ENCODE measurements at places on chromosomes 4 and X.

GRCh38 chr4:121358473-121358872 lies 22.3 kb downstream of the QRFPR start:
- DNase-seq: no peak

DNA sequence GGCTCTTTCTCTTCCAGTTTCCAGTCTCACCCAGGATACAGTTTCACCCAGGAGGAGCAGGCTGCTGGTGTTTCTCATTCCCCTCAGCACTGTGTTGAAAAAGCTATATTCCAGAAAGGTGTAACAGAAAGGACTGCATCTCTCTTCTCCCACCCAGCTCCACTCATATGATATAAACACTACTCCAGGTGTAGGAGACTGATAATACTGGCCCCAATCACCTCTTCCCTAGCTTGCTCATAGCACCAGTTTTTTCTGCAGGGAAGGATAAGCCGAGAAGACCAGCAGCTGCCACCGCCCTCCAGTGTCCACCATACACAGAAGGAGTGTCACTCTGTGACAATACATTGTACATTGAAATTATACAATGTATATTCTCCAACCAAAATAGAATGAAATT lies 105.5 kb upstream of the STK26 start:
- DNase-seq: no peak

GRCh38 chr4:28250646-28251045 lies 1390.0 kb downstream of the STIM2 start:
- DNase-seq: no peak

DNA sequence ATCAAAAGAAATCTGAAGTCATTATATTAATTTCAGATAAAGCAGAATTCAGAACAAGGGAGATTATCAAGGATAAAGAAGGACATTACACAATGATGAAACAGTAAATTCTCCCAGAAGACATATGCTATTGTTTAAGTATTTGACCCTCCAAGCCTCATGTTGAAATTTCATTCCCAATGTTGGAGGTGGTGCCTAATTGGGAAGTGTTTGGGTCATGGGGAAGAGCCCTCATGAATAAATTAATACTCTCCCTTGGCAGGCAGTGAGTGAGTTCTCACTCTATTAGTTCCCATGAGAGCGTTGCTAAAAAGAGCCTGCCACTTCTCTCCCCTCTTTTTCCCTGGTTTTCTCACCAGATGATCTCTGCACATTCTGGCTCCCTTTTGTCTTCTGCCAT lies 249.9 kb upstream of the GRIA3 start:
- no peak for DNase-seq

DNA sequence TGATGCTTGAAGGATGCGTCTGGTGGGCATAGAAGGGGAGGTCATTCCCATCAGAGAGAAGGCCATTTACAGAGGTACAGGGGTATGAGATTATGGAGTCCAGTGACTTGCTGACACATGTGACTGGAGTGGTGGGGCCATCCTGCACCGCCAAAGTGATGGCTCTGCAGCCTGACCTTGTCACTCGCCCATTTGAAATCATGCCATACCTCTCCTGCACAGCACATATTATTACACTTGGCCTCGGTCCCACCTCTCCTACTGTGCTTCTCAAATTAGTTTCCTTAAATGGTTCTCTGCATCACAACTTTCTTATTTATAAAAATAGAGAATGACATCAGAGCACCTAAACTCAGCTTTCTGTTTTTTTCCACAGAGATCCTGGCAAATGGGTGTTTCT lies 60.7 kb upstream of the HAND2 start:
- DNase-seq: no peak

DNA sequence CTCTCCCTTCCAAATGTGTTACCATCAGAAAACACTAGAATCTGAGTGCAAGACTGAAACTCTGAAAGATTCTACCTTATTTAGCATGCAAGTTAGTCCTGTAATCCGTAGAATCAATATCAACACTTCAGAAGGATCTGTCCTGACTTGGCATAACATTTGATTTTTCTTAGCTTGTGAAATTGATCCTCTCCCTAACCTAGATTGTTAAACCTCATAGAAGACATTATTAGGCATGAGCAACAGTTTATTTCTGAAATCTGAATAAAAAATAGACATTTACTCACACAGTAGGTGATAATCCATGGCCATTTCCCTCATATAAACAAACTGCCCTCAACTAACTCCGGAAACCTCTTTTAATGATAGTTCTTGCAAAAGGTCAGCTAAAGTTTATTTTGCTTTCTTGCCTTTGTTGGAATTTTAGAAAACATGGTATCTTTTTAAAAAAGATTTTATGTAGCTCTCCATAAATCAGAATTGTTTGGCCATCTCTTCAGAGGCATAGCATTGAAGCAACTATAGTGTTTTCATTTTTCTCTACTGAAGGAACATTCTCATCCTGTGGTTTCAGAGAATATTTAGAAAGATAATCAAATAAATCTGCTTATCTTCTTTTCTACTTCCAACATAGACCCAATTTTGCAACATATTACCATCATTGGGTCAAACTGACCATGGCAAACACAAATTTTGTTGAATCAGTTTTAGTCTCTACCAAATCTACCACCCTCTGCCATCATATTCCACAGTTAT lies 38.5 kb upstream of the PDLIM5 start:
- DNase-seq: no peak

DNA sequence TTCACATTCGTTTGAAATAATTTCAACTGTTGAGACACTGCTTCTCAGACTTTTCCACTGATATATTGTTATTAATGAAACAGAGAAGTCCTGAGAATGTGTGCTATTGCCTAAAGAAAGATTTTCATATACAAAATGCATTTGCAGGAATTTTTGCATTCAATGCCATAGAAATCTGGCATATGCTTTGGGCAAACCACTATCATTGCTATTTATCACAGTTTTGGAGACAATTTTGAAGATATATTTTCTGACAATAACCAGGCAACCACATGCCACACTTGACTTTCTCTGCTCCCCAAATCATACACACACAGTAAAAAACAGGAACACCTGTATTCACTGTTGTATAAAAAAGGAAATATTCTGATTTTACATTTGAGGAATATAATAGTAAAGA lies 1303.7 kb upstream of the IGFBP7 start:
- no peak for DNase-seq

- DNase-seq: no peak
Measured at GRCh38 chr4:159484864-159485263, 382.0 kb downstream of the RAPGEF2 start.

DNA sequence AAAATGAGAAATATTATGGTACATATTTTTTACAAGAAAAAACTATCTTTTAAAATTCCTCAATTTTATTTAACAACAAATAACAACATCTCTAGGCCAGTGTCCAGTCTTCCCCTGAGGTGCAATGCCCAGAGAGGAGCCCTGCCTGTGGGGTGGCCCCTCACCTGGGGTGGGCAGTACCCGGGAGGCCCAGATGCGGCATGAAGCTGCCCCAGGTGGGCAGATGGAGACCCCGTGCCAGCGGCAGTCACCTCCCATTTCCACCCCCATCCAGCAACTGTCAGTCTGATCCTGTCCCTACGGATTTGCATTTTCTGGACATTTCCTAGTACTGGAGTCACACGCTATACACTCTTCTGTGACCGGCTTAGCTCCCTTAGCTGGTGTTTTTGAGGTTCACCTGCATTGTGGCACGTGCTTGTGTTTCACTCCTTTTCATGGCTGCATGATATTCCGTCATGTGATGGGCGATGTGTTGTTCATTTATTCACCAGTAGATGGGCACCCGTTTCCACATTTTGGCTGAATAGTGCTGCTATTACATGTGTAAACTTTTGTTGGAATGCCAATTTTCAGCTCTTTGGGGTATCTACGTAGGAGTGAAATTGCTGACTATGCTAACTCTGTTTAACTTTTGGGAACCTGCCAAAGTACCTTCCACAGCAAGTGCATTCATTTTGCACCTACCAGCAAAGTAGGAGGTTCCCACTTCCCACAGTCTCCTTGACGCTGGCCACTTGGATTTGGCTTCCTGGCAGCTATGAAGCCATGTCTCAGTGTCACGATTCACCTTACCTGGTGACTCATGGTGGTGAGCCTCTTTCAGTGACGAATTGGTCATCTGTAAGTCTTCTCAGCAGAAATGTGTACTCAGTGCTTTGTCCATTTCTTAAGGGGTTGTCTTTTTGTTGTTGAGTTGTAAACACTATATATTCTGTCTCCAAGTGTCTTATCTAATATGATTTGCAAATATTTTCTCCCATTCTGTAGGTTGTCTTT lies 11.7 kb upstream of the MAEA start:
- DNase-seq: no peak

GRCh38 chr4:147786031-147786430 lies 54.1 kb downstream of the ARHGAP10 start:
- DNase-seq: no peak

GRCh38 chr4:139873111-139873860 lies 207.7 kb downstream of the MGST2 start:
- DNase-seq: no peak
